ENCODE measurements at places on chromosomes 7 and 10. TPM values are rescaled to one million over a fixed set of nuclear protein-coding genes. Genes with fewer than 3 reads are reported as not detected.

DNA sequence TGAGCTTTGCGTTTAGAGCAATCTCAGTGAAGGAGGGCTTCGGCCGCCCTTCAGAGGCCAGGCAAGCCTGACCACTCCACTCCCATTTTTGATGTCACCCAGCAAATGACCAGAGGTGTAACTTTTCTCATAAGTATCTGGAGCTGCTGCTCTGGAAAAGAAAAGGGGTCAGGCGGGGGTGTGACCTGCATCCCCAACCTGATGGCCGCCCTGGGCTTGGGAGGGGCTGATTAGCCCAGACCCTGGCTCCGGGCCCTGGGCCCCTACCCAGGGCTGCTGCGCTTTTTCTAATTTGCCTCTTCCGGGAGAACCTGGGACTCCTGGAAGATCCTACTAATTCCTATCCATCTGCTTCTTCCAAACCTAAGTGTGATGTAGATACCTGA lies 9.6 kb upstream of the EBF3 start:
- DNase-seq: no peak

GRCh38 chr7:30771174-30771879 lies at the start of gene MINDY4:
TSS of gene MINDY4 (plus strand) at chr7:30771417. CDS start at chr7:30771494, 77 bp downstream.
- DNase-seq: peak; percentile 57

GRCh38 chr10:122045212-122045611 lies 56.2 kb downstream of the TACC2 start:
- DNase-seq: no peak

TRIL gene
- total RNA-seq: not detected

All from CD4-positive, alpha-beta memory T cell (primary cell).